ENCODE measurements at places on chromosomes 11 and 22.

DNA sequence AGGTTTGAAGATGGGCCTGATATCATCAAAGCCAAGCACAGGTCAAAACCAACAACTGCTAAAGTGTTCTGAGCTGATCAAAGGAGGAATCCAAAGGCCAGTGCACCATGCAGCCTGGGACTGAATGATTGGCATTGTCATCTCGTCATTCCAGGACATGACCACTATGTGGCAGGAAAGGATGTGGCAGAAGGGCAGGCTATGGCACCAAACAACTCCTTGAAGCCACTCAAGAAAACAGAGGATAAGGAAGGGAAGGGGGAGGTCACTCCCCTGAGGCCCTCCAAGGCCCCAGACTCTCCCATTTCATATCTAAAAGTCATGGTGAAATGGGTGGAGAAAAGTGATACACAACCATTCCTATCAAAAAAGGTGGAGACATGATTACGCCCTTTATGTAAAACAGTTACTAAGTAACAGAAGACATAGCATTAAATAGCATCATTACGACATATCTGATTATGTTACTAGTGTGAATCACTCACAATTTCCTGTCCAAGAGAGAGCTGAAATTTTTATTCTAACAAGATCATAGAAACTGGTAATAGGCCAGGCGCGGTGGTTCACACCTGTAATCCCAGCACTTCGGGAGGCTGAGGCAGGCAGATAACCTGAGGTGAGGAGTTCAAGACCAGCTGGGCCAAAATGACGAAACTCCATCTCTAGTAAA lies 49.3 kb downstream of the AHNAK start:
- DNase-seq: no peak

DNA sequence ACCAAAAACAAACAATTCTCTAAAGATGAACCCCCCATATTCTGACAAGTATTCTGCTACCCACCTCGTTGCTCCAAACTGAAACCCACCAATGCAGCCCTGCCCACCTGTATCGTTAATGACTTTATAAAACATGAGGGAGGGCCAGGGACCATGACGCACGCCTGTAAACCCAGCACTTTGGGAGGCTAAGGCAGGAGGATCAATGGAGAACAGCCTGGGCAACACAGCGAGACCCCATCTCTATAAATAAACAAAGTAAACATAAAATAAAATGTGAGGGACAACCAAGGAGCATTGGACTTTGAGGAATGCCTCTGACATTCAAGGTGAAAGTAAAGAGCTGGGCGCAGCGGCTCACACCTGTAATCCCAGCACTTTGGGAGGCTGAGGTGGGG lies 39.8 kb upstream of the ATXN10 start:
- DNase-seq: no peak

- DNase-seq: no peak
Measured at GRCh38 chr11:35327829-35328228, 91.5 kb downstream of the SLC1A2 start.

DNA sequence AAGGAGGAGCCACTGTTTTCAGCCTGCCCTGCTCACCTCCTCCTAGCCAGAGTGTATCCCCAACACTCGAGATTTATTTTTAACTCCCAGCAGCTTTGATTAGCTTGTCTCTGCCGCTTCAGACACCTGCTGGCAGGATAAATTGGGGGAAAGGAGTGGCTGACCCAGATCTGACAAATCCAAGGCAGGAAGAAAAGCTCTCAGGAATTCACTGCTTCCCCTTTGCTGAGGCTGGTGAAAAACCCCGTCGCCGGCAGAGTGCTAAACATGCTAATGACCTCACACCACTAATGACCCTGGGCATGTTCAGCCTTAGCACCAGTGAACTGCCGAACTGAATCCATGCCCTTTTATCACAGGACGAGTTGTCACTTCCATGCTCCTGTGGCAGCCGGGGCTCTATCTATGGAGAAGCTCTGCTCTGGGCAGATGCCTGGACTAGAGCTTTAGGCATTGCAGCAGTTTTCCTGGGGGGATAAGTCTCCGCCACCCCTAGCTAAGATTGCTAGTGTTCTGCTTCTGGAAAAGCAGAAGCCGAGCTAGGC lies 52.2 kb downstream of the FEZ1 start:
- DNase-seq: no peak

DNA sequence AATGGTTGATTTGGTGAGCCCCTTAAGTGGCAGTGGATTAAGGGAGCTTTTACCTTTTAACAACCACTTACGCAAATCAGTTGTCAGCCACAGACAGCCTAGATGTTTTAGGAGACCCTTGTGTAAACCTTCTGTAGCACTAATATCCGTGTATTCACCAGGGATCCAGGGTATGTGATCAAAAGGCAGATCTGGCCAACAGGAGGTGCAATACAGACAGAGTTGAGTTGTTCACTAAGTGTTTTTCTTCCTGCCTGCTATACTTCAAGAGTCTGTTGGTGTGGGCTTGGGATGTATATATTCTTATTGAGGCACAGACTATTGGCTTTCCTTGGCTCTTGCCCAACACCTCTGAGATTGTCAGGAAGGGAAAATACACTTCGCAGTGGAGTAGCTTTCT lies 175.1 kb downstream of the FAT3 start:
- DNase-seq: no peak

DNA sequence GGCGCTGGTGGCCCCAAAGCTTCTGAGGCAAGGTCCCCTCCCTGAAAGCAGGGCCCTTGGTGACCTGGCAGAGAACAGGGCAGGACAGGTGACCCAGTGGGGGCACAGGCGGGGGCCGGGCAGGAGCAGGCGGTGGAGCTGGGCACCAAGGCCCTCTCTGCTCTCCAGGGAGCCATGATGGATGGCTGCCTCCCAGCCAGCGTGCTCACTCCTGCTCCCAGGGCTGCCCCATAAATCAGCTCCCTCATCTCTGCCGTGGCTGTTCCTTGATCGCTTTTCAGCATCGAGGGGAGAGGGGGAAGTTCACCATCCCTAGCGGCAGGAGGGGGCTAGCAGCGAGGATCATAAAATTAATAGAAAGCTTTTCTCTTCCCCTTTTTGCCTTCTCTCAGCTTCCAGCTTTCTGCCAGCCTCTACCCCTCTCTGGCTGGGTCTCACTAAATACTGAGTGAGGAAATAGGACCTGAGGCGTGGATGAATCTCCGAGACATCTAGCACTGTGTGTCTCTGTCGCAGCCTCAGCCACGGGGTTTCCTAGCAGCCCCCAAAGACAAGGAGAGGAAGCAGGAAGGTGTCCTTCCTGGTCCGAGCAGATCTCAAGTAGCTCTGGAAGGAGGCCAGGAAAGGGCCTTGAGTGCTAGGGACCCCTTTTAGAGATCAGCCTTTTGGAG lies 22.2 kb upstream of the ELFN2 start:
- DNase-seq: no peak

GRCh38 chr11:75668451-75669297 lies at the start of gene MAP6:
TSS of gene MAP6 (minus strand) at chr11:75669038. CDS start at chr11:75668369, 669 bp downstream.
- no peak for DNase-seq

DNA sequence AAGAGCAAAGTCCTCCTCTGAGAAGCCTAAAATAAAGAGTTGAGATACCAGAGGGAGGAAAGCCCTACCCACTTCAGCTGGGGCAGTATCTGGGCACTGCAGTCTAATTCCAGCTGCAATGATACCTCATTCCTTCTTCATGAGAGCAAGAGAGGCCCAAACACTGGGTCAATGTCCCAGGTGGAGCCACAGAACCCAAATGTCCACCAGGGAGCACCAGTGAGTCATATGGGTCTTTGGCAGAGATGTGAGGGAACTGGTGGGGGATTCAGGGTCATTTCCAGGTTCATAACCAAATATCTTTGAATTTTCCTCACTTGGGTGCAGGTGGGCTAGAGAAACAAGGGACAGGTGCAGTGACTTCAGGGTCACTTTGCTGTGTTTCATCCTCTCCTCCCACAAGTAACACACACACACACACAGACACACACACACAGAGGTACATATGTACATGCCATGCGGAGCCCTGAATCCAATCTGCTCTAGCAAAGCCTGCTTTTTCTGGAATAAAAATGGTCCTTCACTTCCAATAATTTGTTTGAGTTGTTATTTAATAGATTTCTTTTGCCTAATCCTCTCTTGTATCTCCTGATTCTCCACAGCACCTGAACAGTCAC lies 585.4 kb downstream of the SOX6 start:
- DNase-seq: peak; percentile 11

DNA sequence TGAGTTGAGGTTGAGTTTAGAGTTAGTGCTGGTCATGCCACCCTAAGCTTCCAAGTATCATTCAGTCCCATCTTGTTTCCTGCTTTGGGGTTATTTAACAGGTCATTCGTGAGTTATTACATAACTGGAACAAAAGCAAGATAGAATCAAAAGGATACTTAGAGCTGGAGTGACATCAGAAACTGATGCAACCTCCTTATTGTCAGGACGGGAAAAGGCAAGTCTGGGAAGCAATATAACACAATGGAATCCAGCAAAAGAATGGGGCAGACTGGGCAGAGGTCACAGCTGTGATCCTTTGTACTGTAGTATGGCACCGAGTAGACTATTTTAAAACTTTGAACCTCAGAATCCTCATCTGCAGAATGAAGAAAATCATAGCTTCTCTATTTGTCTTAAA lies 4.4 kb upstream of the PRSS23 start:
- no peak for DNase-seq
